Psoas muscle (tissue), 8 donors: ENCODE measurements at places on chromosomes 12 and 14. TPM values are rescaled to one million over a fixed set of nuclear protein-coding genes. Genes with fewer than 3 reads are reported as not detected.

- no peak for DNase-seq
Measured at GRCh38 chr14:91400696-91401095, 16.9 kb downstream of the CCDC88C start.

DNA sequence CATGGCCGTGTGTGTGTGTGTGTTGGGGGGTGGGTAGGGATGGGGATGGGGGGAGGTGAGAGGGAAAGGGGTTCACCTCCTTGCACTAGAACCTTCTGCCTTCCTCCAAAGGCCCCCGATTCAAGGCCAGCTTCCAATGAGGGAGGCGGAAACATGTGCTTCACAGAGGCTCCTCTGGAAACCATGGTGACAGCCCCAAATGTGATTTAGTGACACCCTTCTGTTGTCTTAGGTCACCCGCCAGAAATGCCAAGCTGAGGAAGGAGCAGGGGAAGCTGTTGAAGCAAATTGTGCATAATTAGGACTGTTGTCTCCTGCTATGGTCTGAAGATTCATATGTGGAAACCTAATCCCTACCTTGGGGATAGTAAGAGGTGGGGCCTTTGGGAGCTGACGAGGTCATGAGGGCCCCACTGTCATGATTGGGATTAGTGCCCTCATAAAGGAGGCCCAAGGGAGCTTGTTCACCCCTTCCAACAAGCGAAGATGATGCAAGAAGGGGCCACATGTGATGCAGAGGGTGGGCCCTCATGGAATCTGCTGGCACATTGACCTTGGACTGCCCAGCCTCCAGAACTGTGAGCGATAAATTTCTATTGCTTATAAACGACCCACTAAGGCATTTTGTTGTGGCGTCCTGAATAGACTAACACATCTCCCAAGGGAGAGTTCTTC lies 95.2 kb downstream of the AACS start:
- DNase-seq = no peak

DNA sequence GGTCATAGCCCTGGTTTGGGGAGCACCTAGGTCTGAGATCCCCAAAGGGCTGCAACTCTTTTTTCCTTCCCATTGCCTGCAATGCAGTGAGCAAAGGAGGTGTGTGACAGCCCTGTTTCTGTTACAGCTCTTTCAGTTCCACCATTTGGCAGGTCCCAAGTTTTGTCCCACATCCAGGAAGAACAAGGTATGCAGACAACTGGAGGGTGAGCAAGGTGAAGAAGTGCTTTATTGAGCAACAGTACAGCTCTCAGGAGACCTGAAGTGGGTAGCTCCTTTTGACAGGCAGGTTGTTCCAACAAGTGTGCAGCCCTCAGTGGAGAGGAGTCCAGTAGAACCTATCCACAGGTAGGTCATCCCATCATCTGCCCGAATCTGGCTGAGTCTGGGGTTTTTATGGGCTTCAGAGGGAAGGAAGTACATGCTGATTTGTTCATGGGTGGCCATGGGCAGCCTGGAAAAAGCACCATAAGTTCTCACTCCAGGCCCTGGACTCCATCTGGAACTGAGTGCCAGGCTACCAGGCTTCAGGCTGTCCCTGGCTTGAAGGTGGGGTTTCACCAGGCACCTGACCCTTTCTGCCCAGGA lies 62.8 kb upstream of the NAV3 start:
- no peak for DNase-seq

Gene OR6C6
- polyA plus RNA-seq = not detected

DNA sequence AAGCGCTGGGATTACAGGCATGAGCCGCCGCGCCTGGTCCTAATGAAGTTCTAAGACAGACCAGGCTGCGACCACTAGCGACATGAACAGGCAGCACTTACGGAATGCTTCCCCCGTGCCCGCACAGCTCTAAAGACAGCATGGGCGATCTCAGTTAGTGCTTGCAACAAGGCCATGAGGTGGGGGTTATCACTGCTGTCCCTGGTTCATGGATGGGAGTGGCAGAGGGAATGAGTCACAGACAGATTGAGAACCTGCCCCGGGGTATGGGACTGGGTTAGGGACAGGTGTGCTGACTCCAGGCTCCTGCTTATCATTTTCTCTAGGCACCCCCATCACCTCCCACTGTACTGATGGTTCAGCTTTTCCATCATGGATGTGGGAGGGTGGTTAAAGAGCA lies 160.9 kb downstream of the VRK1 start:
- DNase-seq = no peak

DNA sequence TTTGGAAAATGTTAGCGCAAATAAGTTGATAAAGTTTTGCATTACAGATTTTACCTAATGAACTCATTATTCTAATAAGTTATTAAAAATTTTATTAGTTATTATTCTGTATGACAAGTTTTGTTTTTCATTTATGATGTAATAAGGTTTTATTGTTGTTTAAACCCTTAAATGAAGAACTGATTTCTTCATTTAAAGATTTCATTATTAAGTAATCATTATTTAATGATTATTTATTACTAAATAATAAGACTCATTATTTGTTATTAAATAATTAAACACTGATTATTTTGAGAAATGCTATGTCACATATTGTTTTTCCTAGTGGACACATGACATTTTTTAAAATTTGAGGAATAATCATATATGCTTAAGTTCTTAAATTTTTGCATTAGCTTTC lies 34.2 kb downstream of the USP15 start:
- no peak for DNase-seq
